Endothelial cell (in vitro differentiated cells): ENCODE measurements at places on chromosomes 5 and 9. TPM values are rescaled to one million over a fixed set of nuclear protein-coding genes. Genes with fewer than 3 reads are reported as not detected.
A peak's percentile ranks its signal among the peaks of the same experiment; 100 is the strongest.

ZFP37 gene
- total RNA-seq, result 4.2 TPM

CNTFR gene
- 3.1 TPM for total RNA-seq

CDH10 gene
- 15.8 TPM for total RNA-seq

LECT2 gene
- not detected for total RNA-seq

AQP3 gene
- 6.0 TPM for total RNA-seq

- peaks cover 8% of the 10 kb centered on the region for H3K27me3 ChIP-seq
- H3K36me3 ChIP-seq, result peaks cover 7% of the 10 kb centered on the region
- H3K4me1 ChIP-seq, result peaks cover 14% of the 10 kb centered on the region
- H3K27ac ChIP-seq, result peak overlapping the region; percentile 82
- H3K4me3 ChIP-seq, result peak overlapping the region; percentile 94
These were observed 99.9 kb downstream of the GTF3C4 start for GRCh38 chr9:132769906-132770769.

DNA sequence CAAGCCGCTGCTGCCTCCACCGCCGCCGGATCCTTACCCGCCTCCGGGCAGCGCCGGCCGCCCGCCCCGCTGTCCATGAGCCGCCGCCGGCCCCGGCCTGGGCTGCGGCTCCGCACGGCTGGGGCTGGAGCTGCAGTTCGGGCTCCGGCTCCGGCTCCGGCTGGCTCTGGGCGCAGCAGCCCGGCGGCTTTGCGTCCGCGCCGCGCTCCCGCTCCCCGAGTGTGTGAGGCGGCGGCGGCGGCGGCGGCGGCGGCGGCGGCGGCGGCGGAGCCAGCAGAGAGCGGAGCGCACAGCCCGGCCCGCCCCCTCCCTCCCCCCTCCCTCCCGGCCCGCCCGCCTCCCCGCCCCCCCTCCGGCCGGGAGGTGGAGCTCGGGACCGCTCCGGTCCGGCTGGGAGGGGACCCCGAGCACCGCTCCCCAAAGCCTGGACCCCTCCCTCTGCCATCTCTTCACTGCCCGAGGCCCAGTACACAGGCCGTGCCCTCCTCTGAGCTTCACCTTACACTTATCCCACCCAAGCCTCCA lies at the start of gene PCDH1:
Gene PCDH1, minus strand, starts transcription at position 225 of the 525 bp plus-strand sequence. Its CDS starts 148 bp downstream, at position 77.
- H3K27me3 ChIP-seq, result peaks cover 16% of the 10 kb centered on the region
- peak within 1 kb of the TSS; percentile 74 for H3K27ac ChIP-seq
- H3K36me3 ChIP-seq, result peaks cover 12% of the 10 kb centered on the region
- H3K4me3 ChIP-seq, result peak within 1 kb of the TSS; percentile 100

DNA sequence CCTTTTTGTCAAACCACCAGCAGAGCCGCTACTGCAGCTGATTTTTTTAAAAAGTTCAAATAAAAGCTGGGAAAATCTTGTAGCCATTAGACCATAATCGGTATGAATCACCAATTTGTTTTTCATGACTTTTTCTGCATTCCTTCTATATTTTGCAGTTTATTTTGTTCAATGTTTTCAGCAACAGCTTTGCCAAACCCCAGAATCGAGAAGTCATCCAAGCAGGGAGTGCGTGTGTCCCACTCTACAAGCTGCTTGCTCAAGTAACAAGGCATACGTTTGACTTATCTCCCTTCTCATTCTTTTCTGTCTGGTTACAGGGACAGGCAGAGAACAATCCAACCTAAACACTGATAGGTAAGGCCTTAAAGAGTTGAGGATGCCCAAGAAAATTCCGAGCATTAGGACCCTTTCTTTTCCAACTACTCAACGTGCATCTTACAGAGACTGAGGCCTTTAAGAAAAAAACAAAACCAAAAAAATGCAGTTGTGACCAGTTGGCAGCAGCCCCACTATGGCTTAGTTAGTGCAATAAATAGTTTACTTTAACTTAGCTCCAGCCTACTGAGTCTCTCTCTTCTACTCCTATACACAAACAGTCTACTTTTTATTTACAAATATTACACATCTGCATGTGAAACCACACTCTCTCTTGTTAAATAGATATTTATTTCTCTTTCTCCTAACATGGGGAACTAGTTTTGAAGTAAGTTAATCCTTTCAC lies 134.7 kb upstream of the SLIT3 start:
- no peak overlapping the region for H3K27ac ChIP-seq
- H3K36me3 ChIP-seq, result no peaks in the 10 kb centered on the region
- no peaks in the 10 kb centered on the region for H3K27me3 ChIP-seq
- no peak for DNase-seq
- no peak overlapping the region for H3K4me3 ChIP-seq

DNA sequence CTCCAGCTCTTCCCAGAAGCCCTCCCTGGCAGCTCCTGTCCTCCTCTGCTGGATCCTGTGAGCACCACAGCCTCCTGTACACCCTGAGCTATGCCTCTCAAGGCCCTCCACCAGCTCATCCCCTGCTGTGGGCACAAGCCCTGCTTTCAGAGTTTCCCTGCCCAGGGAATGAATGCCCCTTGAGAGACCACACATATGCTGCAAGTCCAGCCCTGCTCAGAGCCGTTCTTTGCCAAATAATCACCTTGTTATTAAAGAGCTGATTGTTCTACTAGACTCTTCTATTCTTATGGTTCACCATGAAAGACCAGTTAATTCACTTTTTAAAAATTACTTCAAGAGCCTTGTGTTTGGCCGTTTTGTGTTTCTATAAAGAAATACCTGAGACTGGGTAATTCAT lies 121.5 kb downstream of the MVB12B start:
- peaks cover 18% of the 10 kb centered on the region for H3K4me1 ChIP-seq
- no peak for DNase-seq
- H3K36me3 ChIP-seq, result peaks cover 5% of the 10 kb centered on the region
- no peak overlapping the region for H3K27ac ChIP-seq
- H3K4me3 ChIP-seq, result peak overlapping the region; percentile 19
- H3K27me3 ChIP-seq, result no peaks in the 10 kb centered on the region

- H3K27me3 ChIP-seq, result no peaks in the 10 kb centered on the region
- no peak overlapping the region for H3K27ac ChIP-seq
- no peaks in the 10 kb centered on the region for H3K4me1 ChIP-seq
- H3K36me3 ChIP-seq, result no peaks in the 10 kb centered on the region
- no peak overlapping the region for H3K4me3 ChIP-seq
These were observed 1094.9 kb upstream of the C9orf72 start for GRCh38 chr9:28668158-28668557.

- H3K36me3 ChIP-seq, result peaks cover 6% of the 10 kb centered on the region
- H3K4me3 ChIP-seq, result peak overlapping the region; percentile 94
- no peaks in the 10 kb centered on the region for H3K27me3 ChIP-seq
- peak overlapping the region; percentile 38 for H3K27ac ChIP-seq
- no peak for DNase-seq
- H3K4me1 ChIP-seq, result peaks cover 29% of the 10 kb centered on the region
These were observed 747 bp downstream of the ITGA1 start for GRCh38 chr5:52788505-52788821.

- H3K27me3 ChIP-seq, result no peaks in the 10 kb centered on the region
- H3K36me3 ChIP-seq, result no peaks in the 10 kb centered on the region
- H3K27ac ChIP-seq, result no peak overlapping the region
- DNase-seq, result no peak
These were observed 36.0 kb downstream of the SH3GL2 start for GRCh38 chr9:17614903-17615302.

- H3K36me3 ChIP-seq, result peaks cover 3% of the 10 kb centered on the region
- H3K27ac ChIP-seq, result no peak overlapping the region
- no peak for DNase-seq
- H3K27me3 ChIP-seq, result no peaks in the 10 kb centered on the region
- H3K4me3 ChIP-seq, result no peak overlapping the region
These were observed 82.5 kb downstream of the NFIB start for GRCh38 chr9:14231196-14231990.

DNA sequence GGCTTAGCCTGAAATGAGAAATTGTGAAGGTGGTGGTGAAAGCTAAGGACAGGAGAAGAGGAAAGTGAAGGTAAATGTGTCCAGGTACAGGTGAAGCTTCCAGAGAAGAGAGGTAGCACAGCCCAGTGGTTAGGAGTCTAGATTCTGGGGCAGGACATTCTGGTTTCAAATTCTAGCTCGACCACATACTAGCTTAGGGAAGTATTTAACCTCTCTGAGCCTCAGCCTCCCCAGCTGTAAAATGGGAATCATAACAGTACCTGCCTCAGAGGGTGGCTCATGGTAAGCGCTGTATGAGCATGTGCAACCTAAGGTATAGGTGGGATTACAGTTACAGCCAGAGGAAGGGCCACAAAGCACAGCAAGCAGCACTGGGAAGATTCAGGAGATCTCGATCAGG lies 55.2 kb downstream of the PCDH1 start:
- H3K36me3 ChIP-seq, result peaks cover 4% of the 10 kb centered on the region
- H3K27me3 ChIP-seq, result peaks cover 9% of the 10 kb centered on the region
- H3K27ac ChIP-seq, result no peak overlapping the region

DNA sequence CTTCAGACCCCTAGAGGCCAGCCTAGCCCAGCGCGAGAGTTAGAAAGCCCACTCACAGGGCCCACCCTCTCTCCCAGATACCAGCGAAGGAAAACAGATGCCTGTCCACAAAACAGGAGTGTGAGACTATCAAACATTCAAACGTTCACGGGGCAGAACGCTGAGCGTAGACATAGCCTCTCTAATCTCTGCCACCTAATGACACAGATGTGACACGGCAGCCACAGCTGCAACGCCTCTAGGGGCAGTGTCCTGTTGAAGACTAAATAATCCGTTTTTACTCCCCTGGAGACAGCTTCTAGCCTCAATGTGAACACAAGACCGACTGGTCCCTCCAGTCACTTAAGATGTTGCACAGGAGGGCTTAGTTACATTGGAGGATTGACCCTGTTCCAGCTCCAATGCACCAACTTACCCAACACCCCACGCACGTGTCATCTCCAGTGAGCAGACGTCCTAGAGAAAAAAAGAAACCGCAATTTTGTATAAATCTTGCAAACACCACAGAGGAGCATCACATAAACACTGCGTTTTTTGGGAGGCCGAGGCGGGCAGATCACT lies 14.3 kb downstream of the DIPK1B start:
- H3K4me3 ChIP-seq, result peak overlapping the region; percentile 98
- H3K27ac ChIP-seq, result peak overlapping the region; percentile 95
- H3K27me3 ChIP-seq, result peaks cover 33% of the 10 kb centered on the region
- no peak for DNase-seq
- H3K4me1 ChIP-seq, result peaks cover 23% of the 10 kb centered on the region

GRCh38 chr5:39850291-39850690 lies 425.5 kb upstream of the DAB2 start:
- H3K36me3 ChIP-seq, result no peaks in the 10 kb centered on the region
- no peak overlapping the region for H3K27ac ChIP-seq
- no peak for DNase-seq
- H3K27me3 ChIP-seq, result peaks cover 1% of the 10 kb centered on the region
- H3K4me1 ChIP-seq, result no peaks in the 10 kb centered on the region
- no peak overlapping the region for H3K4me3 ChIP-seq

- H3K27ac ChIP-seq, result no peak overlapping the region
- DNase-seq, result no peak
- no peak overlapping the region for H3K4me3 ChIP-seq
- peaks cover 15% of the 10 kb centered on the region for H3K4me1 ChIP-seq
- no peaks in the 10 kb centered on the region for H3K36me3 ChIP-seq
These were observed 57.5 kb downstream of the SIL1 start for GRCh38 chr5:139140591-139141071.
